ENCODE measurements at places on chromosomes 4 and X. TPM values are rescaled to one million over a fixed set of nuclear protein-coding genes. Genes with fewer than 3 reads are reported as not detected.

DNA sequence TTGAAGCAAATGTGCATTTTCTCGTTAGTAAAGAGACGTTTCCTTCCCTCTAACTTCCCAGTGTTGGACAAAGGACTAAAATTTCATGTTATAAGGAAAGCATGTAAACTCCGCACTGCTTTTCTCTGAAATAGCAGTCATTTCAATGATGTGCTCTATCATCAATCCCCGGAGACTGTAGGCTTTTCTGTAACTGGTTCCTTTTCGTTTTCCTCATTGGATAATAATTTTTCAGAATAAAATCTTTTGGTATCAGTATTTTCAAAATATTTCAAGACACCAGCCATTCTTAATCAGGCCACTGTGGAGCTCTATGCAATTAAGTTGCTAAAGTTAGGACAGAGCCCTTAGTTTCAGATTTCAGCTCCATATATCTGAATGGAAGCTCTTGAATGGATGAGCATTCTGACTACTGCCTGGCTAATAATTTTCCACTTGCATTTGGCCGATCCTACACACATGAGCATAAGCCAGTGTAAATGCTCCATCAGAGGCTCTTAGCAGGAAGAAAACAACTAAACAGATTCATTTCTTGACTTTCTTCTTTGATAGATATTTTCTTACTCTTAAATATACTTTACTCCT is 157.7 kb downstream of the CHIC2 start:
- DNase-seq: no peak

GRCh38 chrX:38279188-38279587 is 48.1 kb downstream of the RPGR start:
- no peak for DNase-seq

The NDNF gene
- polyA plus RNA-seq: 22.2 TPM

- DNase-seq: no peak
These were observed 23.7 kb downstream of the DOK7 start for GRCh38 chr4:3486541-3487540.

- DNase-seq: no peak
These were observed 10.5 kb downstream of the TBC1D14 start for GRCh38 chr4:6920171-6920570.

- no peak for DNase-seq
These were observed 25.9 kb downstream of the PGM2 start for GRCh38 chr4:37852376-37852775.

- DNase-seq: no peak
These were observed 28.9 kb upstream of the LRBA start for GRCh38 chr4:151043803-151044515.

The MAGEA8 gene
- not detected for polyA plus RNA-seq

GRCh38 chrX:38262715-38263620 is 42.3 kb upstream of the SRPX start:
- DNase-seq: no peak

DNA sequence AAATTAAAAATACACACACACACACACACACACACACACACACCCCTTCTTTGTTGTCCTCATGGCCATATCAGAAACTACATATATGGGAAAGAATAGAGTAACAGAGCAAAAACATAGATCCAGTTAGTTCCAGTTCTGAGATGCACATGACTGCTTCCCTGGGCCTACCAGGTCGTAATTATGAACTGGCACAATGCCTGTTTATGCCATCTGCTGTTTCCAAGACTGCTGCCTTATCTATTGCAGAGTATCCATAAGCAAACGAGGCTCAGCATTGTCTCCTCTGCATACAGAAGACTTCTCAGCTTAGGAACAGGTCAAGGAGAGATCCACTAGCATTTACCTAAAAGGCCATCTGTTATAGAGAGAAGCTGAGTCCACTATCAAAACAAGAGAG is 789.0 kb downstream of the TECRL start:
- DNase-seq: no peak

DNA sequence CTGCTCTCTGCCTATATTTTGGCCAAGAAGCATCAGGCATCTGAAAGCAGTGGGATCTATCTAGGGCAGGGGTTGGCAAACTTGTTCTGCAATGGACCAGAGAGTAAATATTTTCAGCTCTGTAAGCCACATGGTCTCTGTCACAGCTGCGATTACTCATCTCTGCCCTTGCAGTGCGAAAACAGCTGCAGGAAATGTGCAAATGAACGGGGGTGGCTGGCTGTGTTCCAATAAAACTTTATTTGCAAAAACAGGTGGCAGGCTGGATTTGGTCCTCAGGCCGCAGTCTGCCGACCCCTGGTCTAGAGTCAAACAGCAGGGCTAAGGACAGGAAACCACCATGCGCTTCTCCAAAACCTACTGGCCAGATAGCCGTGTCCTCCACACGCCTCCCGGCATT is 48.6 kb downstream of the ACOX3 start:
- no peak for DNase-seq

Measured in urinary bladder (tissue), 4 donors.